ENCODE measurements at places on chromosomes 11 and 22. TPM values are rescaled to one million over a fixed set of nuclear protein-coding genes. Genes with fewer than 3 reads are reported as not detected.

CCDC15 gene
- total RNA-seq: 5.6 TPM

MS4A3 gene
- total RNA-seq: not detected

TBCEL gene
- 8.2 TPM for total RNA-seq

PRDM10 gene
- total RNA-seq: 15.4 TPM

TTC17 gene
- 50.0 TPM for total RNA-seq

SYCE3 gene
- 3.8 TPM for total RNA-seq

ANGPTL5 gene
- not detected for total RNA-seq

LRRC10B gene
- total RNA-seq: not detected

BRSK2 gene
- total RNA-seq: 1.2 TPM

APOA4 gene
- total RNA-seq: not detected

GSTT2B gene
- total RNA-seq: not detected

MYRF gene
- total RNA-seq: 0.25 TPM

SCGB1A1 gene
- not detected for total RNA-seq

ABCC8 gene
- not detected for total RNA-seq

PGA4 gene
- not detected for total RNA-seq

MIOX gene
- total RNA-seq: 0.44 TPM

OOSP4A gene
- total RNA-seq: not detected

DDIAS gene
- total RNA-seq: 23.5 TPM

ISX gene
- not detected for total RNA-seq

ANO5 gene
- total RNA-seq: 0.02 TPM

LRRC75B gene
- total RNA-seq: 0.98 TPM

CARNS1 gene
- total RNA-seq: 1.5 TPM

MS4A7 gene
- not detected for total RNA-seq

GPR83 gene
- total RNA-seq: 0.07 TPM

CASP5 gene
- not detected for total RNA-seq

HBB gene
- not detected for total RNA-seq

USP2 gene
- total RNA-seq: 0.71 TPM

MMP13 gene
- total RNA-seq: not detected

POU2AF1 gene
- 10.0 TPM for total RNA-seq

GDPD4 gene
- not detected for total RNA-seq

MCHR1 gene
- total RNA-seq: not detected

NRXN2 gene
- total RNA-seq: 0.18 TPM

UCP2 gene
- 259 TPM for total RNA-seq
